ENCODE measurements at places on chromosomes 4 and X.
A peak's percentile ranks its signal among the peaks of the same experiment; 100 is the strongest.

DNA sequence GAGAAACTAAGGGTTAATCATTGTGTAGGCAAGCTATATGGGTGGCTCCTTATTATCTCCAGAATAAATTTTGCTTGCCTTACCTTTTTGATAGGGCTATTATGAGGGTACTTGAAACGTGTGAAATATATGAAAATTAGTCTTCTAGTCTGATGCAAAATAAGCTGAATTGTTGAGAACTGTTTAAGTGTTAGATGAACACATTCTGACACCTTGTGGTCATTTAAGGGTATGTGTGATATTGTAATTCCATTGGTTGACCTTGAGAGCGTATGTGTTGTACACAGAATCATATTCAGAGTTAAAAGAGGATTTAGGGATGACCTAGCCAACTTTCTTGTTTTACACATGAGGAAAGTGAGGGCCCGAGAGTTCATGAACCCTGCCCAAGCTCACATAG lies 44.6 kb upstream of the LINC00632 start:
- DNase-seq, result no peak

- no peak for DNase-seq
These were observed 80.9 kb downstream of the PCYT1B start for GRCh38 chrX:24566240-24566639.

DNA sequence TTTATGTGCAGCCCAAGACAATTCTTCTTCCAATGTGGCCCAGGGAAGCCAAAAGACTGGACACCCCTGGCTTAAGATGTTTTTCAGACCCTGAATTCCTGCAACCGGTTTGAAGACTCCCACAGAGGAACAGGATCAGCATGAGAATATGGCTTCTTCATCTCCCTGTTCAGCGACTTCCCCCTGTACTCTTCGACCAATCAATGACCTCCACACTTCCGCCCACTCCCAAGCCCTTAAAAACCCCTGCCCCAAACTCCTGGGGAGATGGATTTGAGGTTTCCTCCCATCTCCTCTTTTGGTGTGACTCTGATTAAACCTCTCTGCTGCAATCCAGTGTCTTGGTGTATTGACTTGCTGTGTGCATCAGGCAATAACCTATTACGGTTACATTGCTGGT lies 344.4 kb downstream of the NR3C2 start:
- no peak for DNase-seq

DNA sequence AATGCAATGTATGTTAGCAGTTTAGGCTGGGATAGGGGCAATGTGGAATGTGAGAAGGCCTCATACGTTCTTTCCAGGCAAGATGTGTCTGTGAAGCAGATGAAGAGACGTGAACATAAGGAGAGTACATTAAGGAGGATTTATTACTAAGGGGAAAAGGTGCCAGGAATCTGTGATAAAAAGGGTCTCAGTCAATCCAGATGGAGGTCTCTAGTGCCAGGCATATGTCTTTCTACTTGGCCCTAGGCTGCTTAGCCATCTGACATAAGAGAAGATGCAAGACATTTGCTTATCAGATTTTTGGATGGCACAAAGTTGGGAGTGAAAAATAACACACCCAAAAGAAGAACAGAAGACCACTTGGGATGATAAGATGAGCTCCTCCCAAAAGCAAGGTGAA lies 93.0 kb upstream of the PRKG2 start:
- DNase-seq, result no peak

DNA sequence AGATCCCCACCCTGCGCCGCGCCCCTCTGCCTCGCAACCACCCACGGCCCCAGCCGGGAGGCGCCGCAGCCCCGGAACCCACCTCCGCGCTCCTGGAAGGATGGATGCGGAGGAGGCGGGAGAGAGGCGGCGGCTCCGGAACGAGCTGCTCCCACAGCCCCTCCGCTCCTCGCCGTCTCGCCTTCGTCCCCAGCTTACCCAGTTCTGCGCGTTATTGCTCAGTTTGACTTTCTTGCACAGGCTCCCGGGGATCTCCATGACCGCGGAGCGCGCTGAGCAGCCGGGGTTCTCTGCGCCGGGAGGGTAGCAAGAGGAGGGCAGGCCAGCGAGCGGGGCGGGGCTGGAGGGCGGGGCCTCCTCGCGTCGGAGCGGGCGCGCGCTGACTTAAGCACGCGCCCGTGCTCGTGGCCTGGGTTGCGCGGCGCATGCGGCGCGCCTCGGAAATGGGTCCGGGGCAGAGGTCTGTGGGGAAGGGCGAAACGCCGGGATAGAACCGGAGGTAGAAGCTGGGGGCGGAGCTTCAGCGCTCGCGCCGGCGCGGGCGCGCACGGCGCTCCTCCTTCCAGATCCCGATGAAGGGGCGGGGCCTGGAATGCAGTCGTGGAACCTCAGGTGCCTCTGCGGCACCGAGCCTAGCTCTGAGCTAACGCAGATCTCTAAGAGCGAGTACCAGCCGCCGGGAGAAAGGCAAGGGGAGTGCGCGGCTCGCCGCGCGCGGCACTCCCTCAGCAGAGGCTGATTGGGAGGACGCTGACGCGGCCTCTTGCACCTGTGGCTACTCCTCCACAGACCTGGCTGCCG lies at the start of gene PAPSS1:
Gene PAPSS1, minus strand, starts transcription at position 313 of the 801 bp plus-strand sequence. Its CDS starts 55 bp downstream, at position 258.
- peak; percentile 88 for DNase-seq

Data from activated T-cell treated with anti-CD3 and anti-CD28 coated beads for 4 hours (primary cell).